ENCODE measurements at places on chromosomes 16 and 17.

DNA sequence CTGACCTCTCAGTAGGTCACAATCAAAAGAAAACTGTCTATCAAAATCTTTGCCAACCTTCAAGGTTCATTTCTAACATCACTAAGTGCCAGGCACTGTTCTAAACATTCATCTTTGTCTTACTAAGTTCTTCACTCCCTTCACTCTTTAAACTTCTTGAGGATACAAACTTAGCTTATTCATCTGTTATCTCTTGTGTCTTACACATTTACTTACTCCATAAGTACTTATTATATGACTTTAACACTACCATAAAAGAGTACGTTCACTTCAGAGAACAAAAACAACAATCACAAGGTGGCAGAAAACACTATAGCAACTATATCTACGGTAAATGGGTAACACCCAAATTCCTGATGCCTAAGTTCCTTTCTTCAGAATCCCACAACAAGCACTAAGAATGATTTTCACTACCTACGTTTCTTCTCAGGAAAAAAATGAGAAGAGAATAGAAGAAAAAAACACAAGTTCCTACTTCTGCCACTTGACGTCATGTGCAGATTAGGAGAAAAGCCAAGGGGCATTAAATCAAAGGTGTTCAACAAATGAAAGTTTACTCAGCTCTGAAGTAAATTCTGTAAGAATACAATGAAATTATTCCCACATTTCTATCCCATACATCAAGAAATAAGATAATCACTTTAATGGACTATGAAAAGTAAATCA lies 29.2 kb downstream of the KANSL1 start:
- DNase-seq, result no peak

- DNase-seq, result no peak
Measured at GRCh38 chr17:503449-503700, 150.8 kb upstream of the RPH3AL start.

DNA sequence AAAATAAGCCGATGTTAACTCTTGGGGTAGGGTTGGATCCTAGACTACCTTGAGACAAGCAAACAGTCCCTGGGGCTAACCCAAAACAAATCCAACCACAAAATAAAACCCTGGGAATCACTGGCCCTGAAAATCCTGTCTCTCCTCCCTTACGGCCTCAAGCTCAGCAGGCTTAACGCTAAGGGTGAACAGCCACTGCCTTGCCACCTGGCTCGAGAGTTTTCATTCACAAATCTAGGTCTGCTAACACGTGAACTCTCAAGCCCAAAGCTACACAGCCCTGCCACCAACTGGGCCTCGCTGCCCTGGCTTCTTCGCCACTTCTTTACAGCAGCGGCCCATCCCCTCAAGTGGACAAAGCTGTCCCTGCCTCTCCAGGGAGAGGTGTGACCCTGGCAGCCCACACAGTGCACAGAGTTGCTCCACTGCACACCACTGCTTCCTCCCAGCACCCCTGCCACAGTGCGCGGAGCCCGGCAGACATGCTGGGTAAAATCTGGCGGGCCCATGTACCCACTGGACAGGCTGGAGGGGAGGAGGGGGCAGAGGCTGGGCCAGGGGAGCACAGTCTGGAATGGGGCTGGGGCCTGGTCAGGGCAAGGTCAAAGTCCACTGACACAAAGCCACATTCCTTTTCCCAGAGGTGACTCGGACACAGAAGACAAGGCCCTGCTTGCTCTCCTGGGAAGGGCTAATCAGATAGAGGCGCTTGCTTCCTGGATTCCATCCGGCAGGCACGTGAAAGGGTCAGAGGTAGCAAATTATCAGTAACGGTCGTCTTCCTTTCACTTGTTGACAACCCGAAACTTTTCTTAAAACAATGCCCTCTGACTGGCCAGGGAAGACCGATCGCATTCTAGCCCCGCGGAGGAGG lies 996 bp downstream of the PCYT2 start:
- no peak for DNase-seq

DNA sequence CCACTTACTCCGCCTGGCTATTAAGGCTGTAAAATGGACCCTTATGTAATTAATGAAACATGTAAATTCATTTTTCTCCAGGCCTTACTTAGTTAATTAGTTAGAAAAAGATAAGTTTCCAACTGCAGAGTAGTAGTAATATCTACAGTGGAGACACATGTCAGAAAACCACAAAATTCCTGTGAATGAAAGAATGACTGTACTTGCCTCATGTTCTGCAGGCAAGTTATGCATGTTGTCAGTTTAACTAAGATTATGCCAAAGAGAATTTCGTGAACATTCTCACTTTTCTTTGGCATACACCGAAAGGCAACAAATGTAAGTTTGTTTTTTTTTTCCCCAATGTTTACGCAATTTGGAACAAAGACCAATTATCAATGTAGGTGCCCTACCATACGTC lies 16.8 kb upstream of the CCL1 start:
- no peak for DNase-seq

DNA sequence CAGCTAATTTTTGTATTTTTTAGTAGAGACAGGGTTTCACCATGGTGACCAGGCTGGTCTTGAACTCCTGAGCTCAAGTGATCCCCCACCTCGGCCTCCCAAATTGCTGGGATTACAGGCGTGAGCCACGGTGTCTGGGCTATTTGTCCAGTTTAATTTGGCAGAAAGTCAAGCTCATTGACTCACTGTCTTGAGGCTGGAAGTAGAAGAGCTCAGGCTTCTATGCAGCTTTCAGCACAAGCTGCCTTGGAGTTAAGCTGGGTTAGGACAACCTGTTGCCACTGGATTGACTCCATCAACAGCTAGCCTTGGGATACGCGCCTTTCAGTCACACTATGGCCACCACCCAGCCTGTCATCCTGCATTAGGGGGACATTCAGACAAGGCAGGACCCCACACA lies 76.2 kb upstream of the DNAH17 start:
- DNase-seq, result no peak

- no peak for DNase-seq
Measured at GRCh38 chr17:2394775-2395201, 6.1 kb downstream of the MNT start.

- DNase-seq, result peak; percentile 59
Measured at GRCh38 chr16:88599092-88599733, 29.0 kb downstream of the ZC3H18 start.

- DNase-seq, result no peak
Measured at GRCh38 chr17:72613806-72614292, 478.6 kb downstream of the SLC39A11 start.

- no peak for DNase-seq
Measured at GRCh38 chr16:47664653-47665325, 203.7 kb downstream of the PHKB start.

- no peak for DNase-seq
Measured at GRCh38 chr17:38733982-38734973, 4.1 kb downstream of the CISD3 start.

DNA sequence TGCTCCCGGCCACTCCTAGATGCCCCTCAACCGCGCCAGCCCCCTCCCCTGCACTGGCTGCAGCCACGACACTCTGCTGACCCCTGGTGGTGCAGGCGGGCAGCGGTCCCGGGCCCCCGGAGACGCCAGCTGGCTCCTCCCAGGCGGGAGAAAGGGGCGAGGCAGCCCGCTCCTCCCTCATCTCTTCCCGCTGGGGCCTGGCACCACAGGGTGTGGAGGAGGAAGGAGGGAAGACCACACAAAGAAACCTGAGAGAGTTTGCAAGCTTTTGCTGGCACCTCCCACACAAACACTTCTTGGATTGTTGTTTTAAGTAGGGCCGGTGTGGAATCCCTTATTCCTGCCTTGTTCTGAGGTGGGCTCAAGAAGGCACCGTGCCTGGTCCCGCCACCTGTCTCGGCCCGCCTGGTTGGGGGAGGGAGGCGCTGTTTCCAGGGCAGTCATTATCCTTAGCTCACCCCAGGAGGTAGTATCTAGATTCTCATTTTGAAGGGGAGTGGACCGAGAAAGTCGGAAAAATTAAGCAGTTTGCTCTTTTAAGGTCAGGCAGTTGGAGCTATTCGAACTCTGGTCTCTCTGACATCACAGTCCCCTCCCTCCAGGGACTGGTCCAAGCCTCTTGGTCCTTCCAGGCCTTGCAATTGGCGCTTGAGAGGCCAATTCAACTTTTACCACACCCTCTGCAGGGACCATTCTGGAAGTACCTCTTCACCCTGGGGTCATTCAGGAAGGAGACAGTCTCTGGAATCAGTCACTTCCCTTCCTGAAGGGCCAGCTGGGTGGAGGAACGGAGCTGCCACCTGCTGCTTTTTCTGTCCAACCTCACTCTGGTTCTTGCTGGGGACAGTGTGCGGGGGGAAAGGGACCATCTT lies 959 bp upstream of the ANKRD13B start:
- peak; percentile 95 for DNase-seq

GRCh38 chr16:57606147-57606846 lies 22.1 kb upstream of the ADGRG1 start:
- DNase-seq, result no peak

DNA sequence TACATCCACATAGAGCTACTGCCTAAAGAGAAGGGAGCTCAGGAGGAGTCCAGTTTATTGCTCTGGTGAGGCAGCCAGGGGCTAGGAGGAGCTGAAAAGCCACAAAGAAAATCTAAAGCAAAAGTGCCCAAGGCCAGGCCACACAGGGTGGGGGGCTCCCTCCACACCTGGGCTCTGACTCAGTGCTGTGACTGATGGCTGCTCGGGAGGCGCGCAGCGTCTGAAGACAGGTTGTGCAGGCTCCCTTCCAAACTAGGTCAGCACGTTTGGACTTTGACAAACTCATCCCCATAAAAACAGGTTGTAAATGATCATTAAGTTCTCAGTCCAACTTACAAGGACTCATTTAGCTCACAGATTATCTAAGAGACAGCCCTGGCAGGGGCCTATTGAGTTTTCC lies 22.2 kb upstream of the LCMT1 start:
- no peak for DNase-seq

- no peak for DNase-seq
Measured at GRCh38 chr17:57236686-57237299, 19.5 kb upstream of the MSI2 start.

- DNase-seq, result no peak
Measured at GRCh38 chr17:75454193-75454592, 2.2 kb upstream of the TMEM94 start.

- DNase-seq, result no peak
Measured at GRCh38 chr16:46762583-46762982, 14.4 kb upstream of the MYLK3 start.

- no peak for DNase-seq
Measured at GRCh38 chr17:36142806-36143205, 33.6 kb downstream of the TBC1D3B start.

DNA sequence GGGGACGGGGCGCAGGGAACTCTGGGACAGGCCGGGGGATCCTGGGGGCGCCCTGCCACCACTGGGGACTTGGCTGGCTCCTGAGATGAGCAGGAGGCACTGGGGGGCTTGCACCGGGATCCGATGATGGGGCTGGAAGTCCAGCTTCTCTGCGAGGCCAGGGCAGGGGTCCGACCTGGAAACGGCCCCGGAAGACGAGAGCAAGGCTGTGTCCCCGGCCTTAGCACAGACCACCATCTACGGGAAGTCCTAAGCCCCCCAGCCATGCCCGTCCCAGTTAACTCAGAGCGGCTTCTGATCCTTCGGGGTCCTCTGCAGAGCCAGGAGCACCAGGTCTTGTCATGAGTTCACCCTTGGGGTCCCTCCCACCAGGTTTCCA lies 573 bp downstream of the CDT1 start:
- no peak for DNase-seq

DNA sequence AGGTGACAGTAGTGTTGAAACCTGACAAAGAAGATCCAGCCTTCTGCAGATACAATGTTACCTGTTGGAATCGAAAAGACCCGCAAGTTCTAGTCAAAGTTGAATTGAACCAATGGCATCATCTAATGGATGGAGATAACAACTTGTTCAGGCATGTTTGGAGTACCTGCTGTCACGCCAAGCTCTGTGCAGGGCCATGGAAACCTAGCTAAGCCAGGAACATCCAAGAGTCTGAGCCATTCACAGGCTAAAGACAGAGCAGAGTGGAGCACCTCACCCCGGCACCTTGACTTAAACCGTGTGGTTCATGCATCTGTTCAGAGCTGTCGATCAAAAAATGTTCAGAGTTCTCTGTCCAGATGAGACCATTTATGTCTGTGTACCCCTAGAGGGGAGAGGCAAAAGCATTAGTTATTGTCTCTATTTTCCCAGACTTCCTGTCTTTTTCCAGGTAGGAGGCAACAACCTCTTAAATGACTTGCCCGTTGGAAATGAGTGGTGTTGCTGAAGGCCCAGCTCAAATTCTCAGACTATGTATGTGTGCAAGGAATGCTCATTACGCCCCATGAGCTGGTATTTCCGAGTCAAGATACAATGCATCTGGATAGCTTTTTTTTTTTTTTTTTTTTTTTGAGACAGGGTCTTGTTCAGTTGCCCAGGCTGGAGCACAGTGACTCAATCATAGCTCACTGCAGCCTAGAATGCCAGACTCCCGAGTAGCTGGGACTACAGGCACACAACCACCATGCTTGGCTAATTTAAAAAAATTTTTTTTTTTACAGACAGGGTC lies 44.9 kb upstream of the XYLT1 start:
- no peak for DNase-seq

DNA sequence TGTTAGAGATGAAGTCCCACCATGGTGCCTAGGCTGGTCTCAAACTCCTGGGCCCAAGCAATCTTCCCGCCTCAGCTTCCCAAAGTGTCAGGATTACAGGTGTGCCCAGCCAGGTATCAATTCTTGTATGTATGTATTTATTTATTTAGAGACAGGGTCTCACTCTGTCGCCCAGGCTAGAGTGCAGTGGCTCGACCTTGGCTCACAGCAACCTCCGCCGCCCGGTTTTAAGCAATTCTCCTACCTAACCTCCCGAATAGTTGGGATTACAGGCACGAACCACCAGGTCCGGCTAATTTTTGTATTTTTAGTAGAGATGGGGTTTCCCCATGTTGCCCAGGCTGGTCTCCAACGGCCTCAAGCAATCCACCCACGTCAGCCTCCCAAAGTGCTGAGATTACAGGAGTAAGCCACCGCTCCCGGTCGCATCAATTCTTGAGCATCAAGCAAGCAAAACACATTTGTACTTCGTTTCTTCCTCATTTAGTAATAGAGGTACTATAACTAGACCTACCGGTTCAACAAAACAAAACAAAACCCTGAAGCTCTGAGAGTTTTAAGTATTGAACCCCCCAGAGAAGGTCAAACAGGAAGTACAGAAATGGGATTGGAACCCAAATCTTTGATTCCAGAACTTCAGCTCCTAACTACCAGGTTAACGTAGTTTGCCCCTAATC lies 1.0 kb upstream of the ZNF500 start:
- DNase-seq, result no peak

DNA sequence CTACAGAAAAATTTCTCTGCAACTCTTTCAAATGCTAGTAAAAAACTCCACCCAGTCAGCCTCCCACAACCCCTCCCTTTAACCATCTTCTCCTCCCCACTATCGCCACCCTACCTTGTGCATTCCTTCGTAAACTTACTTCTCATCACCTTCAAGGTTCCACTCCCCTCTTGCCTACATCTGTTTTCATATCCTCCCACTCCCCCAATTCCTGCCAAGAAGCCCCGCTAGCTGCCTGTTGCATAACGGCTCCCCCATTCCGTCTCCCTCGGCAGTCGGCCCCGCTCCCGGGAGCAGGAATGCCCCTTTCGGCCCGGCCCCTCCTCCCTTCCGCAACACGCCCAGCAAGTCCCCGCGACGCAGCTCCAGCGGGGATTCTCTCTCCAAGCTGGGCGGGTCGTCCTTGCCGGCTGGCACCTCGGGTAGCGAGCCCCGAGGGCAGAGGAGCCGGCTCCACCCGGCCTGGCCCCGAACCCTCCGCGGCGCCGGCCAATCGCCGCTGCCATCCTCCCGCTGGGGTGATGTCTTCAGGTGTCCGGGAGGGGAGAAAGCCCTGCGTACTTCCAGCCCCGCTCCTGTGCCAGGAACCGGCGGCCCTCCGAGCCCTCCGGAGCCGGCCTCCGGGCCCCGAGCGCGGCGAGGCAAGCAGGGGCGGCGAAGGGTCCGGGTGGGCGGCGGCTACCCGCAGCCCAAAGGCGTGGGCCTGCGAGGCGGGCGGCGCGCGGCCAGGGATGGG lies 1.5 kb downstream of the PHLPP2 start:
- peak; percentile 79 for DNase-seq

Measured in right hindlimb (tissue), 1 donor.